ENCODE measurements at places on chromosomes 4 and X. TPM values are rescaled to one million over a fixed set of nuclear protein-coding genes. Genes with fewer than 3 reads are reported as not detected.

GRCh38 chr4:165627548-165627947 is 245.5 kb upstream of the TLL1 start:
- no peak for DNase-seq
- no peak overlapping the region for H3K27ac ChIP-seq
- H3K27me3 ChIP-seq = no peaks in the 10 kb centered on the region
- no peak overlapping the region for H3K4me3 ChIP-seq
- no peaks in the 10 kb centered on the region for H3K36me3 ChIP-seq

GRCh38 chr4:158714937-158715336 is 8.3 kb downstream of the PPID start:
- DNase-seq = no peak
- no peak overlapping the region for H3K27ac ChIP-seq
- peaks cover 80% of the 10 kb centered on the region for H3K36me3 ChIP-seq
- no peak overlapping the region for H3K4me3 ChIP-seq

DNA sequence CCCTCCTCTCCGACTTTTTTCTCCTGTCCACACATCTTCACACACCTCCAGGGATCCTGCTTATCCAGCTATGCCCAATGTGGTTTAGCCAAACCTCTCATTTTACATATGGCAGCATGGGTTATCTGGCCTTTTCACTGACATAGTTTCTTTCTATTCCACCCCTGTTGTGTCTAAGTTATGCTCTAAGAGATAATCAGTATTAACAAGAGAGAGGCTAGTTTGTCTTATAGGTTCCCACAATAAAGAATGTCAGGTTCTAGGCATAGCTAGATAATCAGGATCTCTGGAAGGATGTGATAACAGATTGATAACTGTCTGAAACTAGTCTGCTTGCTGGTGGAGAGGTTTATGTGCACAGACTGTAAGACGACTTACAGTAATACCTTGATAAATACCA is 7.7 kb upstream of the GALNT7 start:
- no peaks in the 10 kb centered on the region for H3K4me1 ChIP-seq
- H3K4me3 ChIP-seq = no peak overlapping the region
- H3K36me3 ChIP-seq = no peaks in the 10 kb centered on the region
- no peak overlapping the region for H3K27ac ChIP-seq

The ITM2A gene
- 48.4 TPM for total RNA-seq

DNA sequence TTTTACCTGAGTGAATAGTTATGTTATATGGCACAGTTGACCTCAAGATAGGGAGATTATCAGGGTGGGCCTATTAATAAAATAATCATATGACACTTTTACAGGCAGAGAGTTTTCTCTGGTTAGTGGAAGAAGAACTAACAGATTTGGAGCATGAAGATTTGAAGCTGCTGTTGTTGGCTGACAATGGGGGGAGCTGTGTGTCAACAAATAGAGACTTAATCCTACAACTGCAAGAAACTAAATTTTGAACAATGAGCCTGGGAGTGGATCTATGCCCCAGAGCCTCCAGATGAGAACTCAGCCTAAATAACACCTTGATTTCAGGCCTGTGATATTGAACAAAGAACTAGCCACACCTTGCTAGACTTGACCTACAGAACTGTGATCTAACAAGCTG is 7.2 kb upstream of the CCSER1 start:
- H3K27ac ChIP-seq = no peak overlapping the region
- H3K27me3 ChIP-seq = no peaks in the 10 kb centered on the region
- peak; percentile 64 for DNase-seq
- H3K36me3 ChIP-seq = no peaks in the 10 kb centered on the region

DNA sequence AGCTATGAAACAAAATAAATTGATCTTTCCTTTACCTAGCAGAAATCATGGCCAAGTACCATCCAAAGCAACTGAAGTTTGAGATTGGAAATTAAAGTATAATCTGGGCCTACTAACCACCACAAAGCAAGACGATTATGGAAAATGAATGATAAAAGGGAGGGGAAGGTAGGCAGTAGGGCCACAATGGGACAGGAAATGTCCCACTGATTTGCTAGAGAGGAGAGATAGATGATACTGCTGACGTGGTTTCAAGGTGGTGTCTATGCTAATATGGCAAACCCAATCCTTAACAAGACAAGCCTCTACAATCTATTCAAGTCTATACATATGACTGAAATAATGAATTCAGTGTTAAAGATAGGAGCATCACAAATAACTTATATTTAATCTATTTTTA is 6.1 kb downstream of the TMPRSS11F start:
- H3K4me3 ChIP-seq = no peak overlapping the region
- H3K27ac ChIP-seq = peak overlapping the region; percentile 60
- H3K36me3 ChIP-seq = no peaks in the 10 kb centered on the region
- H3K4me1 ChIP-seq = peaks cover 33% of the 10 kb centered on the region
- no peaks in the 10 kb centered on the region for H3K27me3 ChIP-seq
- no peak for DNase-seq

The BMP3 gene
- total RNA-seq = 0.10 TPM

GRCh38 chr4:7166237-7166636 is 26.1 kb upstream of the SORCS2 start:
- H3K27ac ChIP-seq = no peak overlapping the region
- no peak for DNase-seq
- H3K27me3 ChIP-seq = no peaks in the 10 kb centered on the region
- H3K4me1 ChIP-seq = no peaks in the 10 kb centered on the region
- H3K36me3 ChIP-seq = no peaks in the 10 kb centered on the region

DNA sequence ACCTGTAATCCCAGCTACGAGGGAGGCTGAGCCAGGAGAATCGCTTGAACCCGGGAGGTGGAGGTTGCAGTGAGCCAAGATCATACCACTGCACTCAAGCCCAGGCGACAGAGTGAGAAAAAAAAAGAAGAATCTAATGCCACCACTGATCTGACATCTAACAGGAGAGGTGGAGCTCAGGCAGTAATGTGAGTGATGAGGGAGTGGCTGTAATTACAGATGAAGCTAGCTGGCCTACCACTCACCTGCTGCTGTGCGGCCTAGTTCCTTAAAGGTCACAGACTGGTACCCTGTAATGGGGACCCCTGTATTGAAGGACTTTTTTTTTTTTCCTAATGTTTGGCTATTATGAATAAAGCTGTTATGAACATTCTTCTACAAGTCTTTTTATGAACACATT is 25.3 kb upstream of the GABRE start:
- DNase-seq = no peak
- no peaks in the 10 kb centered on the region for H3K27me3 ChIP-seq
- no peak overlapping the region for H3K27ac ChIP-seq
- no peak overlapping the region for H3K4me3 ChIP-seq
- no peaks in the 10 kb centered on the region for H3K36me3 ChIP-seq

The KCND1 gene
- total RNA-seq = 5.3 TPM

- H3K4me1 ChIP-seq = peaks cover 8% of the 10 kb centered on the region
- no peaks in the 10 kb centered on the region for H3K27me3 ChIP-seq
- no peak for DNase-seq
- no peak overlapping the region for H3K4me3 ChIP-seq
- H3K27ac ChIP-seq = no peak overlapping the region
- H3K36me3 ChIP-seq = no peaks in the 10 kb centered on the region
Observed at GRCh38 chr4:92654084-92654483, 350.3 kb downstream of the GRID2 start.

DNA sequence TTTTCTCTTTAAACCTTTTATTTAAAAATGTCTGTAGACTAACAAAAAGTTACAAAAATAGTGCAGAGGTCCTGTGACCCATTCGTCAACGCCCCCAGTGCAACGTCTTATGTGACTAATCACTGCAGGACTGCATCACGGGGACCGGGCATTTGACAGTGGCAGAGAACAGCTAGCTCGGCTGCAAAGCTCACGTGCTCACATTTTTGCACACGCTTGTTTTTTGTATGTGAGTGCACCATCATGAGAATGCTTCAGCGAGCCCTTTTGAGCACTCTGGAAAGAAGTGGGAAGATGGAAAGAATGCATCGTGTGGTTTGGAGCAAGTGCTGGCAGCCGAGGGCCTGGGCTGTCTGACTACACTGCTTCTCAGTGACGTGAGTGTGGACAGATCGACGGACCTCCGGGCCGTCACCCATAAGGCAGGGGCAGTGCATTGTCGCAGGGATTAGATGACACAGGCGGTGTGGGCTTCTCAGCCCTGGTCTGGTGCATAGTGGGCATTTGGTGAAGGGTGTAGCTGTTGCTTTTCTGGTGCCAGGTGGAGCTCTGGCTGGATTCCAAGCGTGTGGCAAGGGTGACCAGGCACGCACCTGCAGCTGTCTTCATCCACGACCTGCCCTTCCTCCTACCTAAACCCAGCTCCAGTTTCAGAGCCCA is 17.7 kb downstream of the SPON2 start:
- H3K27ac ChIP-seq = no peak overlapping the region
- H3K36me3 ChIP-seq = no peaks in the 10 kb centered on the region
- DNase-seq = no peak
- no peaks in the 10 kb centered on the region for H3K27me3 ChIP-seq

DNA sequence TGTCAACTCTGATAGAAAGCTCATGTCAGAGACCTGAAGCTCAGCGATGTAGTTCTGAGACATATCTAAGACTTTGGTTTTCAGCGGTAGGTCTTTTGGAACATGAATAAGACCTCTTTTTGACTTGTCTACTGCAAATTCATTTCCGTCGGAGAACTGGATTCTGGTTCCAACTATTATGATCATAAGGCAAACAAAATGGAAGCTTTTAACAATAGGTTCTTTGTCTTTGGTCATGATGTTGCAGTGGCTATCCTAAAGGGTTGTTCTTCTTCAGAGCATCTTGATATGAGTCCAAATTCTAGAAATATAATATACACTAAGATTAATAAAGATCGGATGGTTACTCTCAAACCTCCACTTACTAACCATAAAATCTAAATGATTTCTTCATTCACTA is 24.6 kb upstream of the TLR1 start:
- H3K4me1 ChIP-seq = no peaks in the 10 kb centered on the region
- no peak for DNase-seq
- H3K27ac ChIP-seq = no peak overlapping the region
- H3K27me3 ChIP-seq = no peaks in the 10 kb centered on the region
- no peak overlapping the region for H3K4me3 ChIP-seq

GRCh38 chr4:67539830-67540229 is 5.5 kb downstream of the CENPC start:
- no peak for DNase-seq
- H3K4me3 ChIP-seq = no peak overlapping the region
- H3K27ac ChIP-seq = no peak overlapping the region

GRCh38 chr4:101306764-101307615 is 40.3 kb downstream of the PPP3CA start:
- no peaks in the 10 kb centered on the region for H3K36me3 ChIP-seq
- H3K4me3 ChIP-seq = no peak overlapping the region
- no peak for DNase-seq
- peaks cover 31% of the 10 kb centered on the region for H3K4me1 ChIP-seq
- H3K27me3 ChIP-seq = no peaks in the 10 kb centered on the region

GRCh38 chrX:131812847-131813825 is 210.0 kb upstream of the STK26 start:
- H3K4me1 ChIP-seq = no peaks in the 10 kb centered on the region
- no peak for DNase-seq
- H3K27me3 ChIP-seq = no peaks in the 10 kb centered on the region
- H3K36me3 ChIP-seq = peaks cover 8% of the 10 kb centered on the region

DNA sequence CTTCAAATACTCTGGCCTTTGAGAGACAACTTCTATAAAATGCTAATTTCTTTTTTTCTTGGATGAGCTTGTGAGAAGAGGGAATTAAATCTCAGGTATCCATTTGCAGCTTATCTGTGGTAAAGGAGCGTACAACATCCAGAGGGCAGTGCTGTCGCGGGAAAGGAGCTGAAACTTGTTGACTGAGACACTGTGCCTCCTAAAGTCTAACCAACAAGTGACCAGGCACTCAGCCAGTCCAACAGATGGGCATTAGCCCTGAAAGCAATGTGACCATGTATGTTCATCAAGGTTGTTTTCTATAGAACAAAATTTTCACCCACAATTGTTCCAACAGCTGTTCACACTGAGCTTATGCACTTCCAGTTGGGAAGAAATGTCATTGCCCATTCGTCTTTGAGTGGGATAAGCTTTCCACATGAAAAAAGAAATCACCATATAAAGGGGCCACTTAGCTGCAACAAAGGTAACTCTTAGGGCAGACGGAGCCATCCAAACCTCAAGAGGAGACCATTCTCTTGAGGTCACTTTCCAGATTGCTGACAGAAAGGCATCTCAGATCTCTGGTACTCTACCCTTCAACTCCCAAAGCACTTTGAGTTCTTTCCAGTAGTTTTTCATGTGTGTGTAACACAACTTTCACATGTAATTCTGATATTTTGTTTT is 244.8 kb upstream of the NEIL3 start:
- no peaks in the 10 kb centered on the region for H3K36me3 ChIP-seq
- no peak overlapping the region for H3K27ac ChIP-seq
- H3K27me3 ChIP-seq = no peaks in the 10 kb centered on the region
- DNase-seq = peak; percentile 28
- H3K4me1 ChIP-seq = no peaks in the 10 kb centered on the region
- no peak overlapping the region for H3K4me3 ChIP-seq

GRCh38 chr4:168021666-168022065 is 70.7 kb upstream of the ANXA10 start:
- no peaks in the 10 kb centered on the region for H3K27me3 ChIP-seq
- H3K27ac ChIP-seq = no peak overlapping the region
- H3K4me1 ChIP-seq = no peaks in the 10 kb centered on the region
- no peak overlapping the region for H3K4me3 ChIP-seq

DNA sequence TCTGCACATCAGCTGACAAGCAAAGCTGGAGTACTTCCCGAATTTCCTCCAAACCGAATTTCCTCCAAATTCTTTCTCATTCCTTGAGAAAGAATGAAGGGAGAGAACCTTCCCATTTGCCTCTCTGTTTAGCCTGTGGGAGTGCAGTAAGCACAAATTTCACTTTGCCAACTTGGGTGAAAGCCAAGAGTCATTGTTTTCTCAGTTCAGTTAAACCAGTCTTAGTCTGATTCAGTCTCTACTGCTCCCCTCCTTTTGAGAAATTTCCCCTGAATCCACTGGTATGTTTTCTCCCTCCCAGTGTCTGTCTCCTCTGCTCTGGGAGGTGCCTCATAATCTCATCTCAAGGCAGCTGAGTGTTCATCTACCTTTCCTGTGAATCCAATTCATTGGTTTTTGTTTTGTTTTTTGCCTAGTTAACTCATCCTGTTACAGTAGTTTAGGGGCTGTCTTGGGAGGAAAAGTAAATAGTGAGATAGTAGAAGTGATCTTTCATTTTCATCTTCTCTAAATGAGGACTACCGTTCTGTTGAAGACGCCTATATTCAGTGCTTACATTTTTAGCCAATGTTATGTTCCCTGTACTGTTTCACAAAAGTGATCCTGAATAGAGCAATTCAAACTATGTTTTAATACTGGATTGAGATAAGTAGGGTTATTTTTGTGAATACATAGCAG is 49.0 kb downstream of the SYTL5 start:
- no peaks in the 10 kb centered on the region for H3K27me3 ChIP-seq
- no peak overlapping the region for H3K27ac ChIP-seq
- H3K4me1 ChIP-seq = no peaks in the 10 kb centered on the region
- no peak for DNase-seq
- H3K4me3 ChIP-seq = no peak overlapping the region

DNA sequence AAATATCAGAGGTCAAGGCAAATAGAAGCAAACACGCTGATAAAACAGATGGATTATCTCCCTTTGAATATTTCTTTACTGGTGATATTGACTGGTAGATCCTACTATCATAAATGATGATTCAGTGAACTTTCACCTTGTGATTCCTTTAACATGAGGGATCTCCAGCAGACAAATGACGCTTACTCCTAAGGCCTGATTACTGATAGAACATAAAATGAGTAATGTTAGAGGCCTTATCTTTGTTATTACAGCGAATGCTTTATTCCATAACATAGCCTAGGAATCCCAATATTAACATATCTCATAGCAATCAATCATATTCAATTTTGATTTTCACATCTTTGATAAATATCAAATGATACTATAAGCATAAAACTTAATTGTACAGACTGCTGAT is 152.3 kb downstream of the SLC10A7 start:
- H3K4me3 ChIP-seq = no peak overlapping the region
- H3K27me3 ChIP-seq = no peaks in the 10 kb centered on the region
- H3K4me1 ChIP-seq = no peaks in the 10 kb centered on the region
- DNase-seq = no peak
- H3K36me3 ChIP-seq = no peaks in the 10 kb centered on the region
- H3K27ac ChIP-seq = no peak overlapping the region

Data from GM23338 (cell line).